Stimulated activated CD4-positive, alpha-beta T cell treated with anti-CD3 and anti-CD28 coated beads, Interleukin-1b, Interleukin-23, amount 100 ng/mL, for 1 hour (primary cell): ENCODE measurements at places on chromosomes 16 and 17.

- DNase-seq, result no peak
Measured at GRCh38 chr17:48563385-48563838, 14.7 kb downstream of the HOXB4 start.

DNA sequence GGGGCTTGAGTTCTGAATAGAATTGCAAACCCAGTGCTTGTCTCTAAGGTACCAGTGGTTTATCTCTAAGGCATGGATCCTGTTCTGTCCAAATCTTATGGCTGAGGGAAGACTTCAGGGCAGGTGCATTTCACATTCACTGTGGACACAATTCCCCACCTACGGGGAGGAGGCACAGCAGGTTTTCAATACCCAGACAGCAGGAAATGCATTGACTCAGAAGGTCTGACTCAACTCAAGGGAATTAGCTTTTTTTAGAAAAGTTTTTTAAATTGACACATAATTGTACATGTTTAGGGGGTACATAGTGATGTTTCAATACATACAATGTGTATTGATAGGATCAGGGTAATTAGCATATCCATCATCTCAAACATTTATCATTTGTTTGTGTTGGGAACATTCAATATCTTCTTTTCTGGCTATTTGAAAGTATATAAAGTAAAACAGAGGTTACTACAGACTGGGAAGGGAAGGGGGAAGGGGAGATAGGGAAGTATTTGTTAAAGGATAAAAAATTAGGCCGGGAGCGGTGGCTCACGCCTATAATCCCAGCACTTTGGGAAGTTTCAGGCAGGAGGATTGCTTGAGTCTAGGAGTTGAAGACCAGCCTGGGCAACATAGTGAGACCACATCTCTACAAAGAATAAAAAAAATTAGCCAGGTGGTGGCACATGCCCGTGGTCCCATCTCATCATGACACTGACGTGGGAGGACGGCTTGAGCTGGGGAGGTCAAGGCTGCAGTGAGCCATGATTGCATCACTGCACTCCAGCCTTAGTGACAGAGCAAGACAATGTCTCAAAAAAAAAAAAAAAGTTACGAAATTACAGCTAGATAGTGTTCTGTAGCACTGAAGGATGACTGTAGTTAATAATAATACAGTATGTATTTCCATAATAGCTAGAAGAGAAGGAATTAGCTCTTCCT is 54.9 kb downstream of the RGS9 start:
- DNase-seq, result no peak

DNA sequence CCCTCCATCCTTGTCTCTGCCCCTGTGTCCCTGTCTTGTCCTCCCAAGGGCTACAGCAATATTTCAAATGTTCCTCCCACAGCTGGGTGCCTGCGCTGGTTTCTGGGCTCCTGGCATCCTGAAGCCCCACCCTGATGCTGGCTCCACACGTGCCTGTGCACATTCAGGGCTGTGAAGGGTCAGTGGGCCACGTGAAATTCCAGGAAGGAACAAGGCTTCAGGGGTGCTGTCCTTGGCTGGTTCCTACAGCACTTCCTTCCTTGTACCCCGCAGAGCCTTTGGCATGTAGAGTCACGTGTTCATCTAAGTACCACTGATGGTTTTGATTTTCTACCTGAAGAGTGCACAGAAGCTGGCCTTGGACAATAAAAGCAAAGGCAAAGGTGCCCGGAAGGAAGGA is 57.7 kb upstream of the NLK start:
- no peak for DNase-seq

DNA sequence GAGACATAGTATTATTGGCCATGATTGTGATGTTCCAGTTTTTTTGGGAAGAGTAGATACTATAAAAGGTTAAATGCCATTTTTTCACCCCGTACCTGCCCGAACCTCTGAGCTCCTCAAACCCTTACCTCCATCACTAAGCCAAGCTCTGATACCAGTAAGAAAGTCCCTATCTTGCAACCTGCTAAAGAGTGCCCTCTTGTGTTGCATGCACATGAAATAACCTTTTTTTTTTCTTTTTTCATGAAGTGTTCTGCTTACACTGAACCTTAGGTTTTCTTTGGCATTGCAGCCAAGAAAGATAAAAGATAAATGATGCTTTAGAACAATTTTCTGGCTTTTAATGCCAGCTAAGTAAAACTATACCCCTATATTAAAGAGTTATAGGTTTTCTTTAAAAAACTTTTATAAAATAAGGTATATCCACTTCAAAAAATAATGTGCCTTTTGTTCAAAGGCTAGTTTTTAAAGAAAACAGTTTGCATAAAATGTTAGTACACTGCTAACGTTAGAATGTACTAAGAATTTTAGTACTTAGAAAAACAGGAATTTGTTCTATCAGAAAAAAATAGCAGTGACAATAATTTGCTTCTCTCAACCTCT is 295.3 kb upstream of the PMFBP1 start:
- DNase-seq, result no peak

- no peak for DNase-seq
Measured at GRCh38 chr16:68782198-68783174, 45.4 kb downstream of the CDH1 start.
